Activated B cell treated with CpG ODN at 0.5 μM for 24 hours (primary cell): ENCODE measurements at places on chromosomes 5 and 9.
A peak's percentile ranks its signal among the peaks of the same experiment; 100 is the strongest.

DNA sequence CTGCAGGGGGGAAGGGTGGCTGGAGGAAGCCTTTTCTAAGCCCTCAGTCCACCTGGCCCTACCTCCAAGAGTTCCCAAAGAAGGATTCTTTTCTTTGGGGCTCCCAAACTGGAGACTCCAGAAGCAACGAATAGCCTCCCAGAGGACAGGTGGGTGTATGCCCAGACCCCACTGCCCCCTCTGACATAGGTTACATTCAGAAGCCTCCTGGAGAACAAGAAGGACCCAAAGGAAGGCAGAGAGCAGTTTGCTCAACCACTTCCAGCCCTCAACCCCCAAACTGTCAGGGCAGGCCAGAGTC, 10.3 kb downstream of the HK3 start:
- peaks cover 9% of the 10 kb centered on the region for H3K27me3 ChIP-seq
- no peaks in the 10 kb centered on the region for H3K4me1 ChIP-seq
- no peak overlapping the region for H3K4me3 ChIP-seq
- DNase-seq, result no peak
- no peaks in the 10 kb centered on the region for H3K36me3 ChIP-seq

- no peak for DNase-seq
- no peak overlapping the region for H3K4me3 ChIP-seq
- H3K27me3 ChIP-seq, result no peaks in the 10 kb centered on the region
- no peaks in the 10 kb centered on the region for H3K4me1 ChIP-seq
Measured at GRCh38 chr9:105178076-105178475, 66.4 kb upstream of the SLC44A1 start.

DNA sequence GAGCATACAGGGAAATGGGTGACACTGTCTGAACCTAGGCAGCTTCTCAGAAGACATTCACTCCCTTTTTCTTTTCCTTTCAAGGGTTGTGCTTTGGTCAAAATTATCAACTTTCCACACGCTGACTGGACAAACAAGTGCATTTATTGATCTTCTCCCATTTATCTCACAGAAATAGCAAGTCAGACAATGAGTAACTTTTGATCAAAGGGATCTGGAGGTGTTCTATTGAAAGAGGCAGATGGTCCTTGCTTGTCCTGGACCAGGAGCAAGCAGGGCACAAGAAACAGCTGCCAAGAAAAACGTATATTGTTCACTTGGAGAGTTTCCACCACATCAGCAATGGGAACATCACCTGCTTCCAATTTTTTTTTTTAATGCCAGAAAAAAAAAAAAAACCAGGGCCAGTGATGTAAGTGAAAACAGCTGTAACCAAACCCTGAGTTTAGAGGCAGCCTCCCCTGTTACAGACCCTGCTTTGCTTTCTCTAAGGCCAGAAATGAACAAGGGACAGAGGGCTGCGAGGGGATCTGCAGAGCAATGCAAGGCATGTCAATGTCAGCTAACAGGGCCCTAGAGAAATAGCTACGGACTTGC, 79.8 kb downstream of the NIPSNAP3B start:
- no peak overlapping the region for H3K27ac ChIP-seq
- H3K27me3 ChIP-seq, result no peaks in the 10 kb centered on the region
- H3K4me1 ChIP-seq, result no peaks in the 10 kb centered on the region
- peaks cover 68% of the 10 kb centered on the region for H3K36me3 ChIP-seq
- H3K4me3 ChIP-seq, result no peak overlapping the region

- no peaks in the 10 kb centered on the region for H3K36me3 ChIP-seq
- no peak overlapping the region for H3K4me3 ChIP-seq
- no peak for DNase-seq
- H3K4me1 ChIP-seq, result peaks cover 10% of the 10 kb centered on the region
- peaks cover 15% of the 10 kb centered on the region for H3K27me3 ChIP-seq
Measured at GRCh38 chr5:142716963-142717362, 31.1 kb upstream of the FGF1 start.

GRCh38 chr5:91331705-91332104, 51.4 kb downstream of the ARRDC3 start:
- H3K36me3 ChIP-seq, result no peaks in the 10 kb centered on the region
- no peak overlapping the region for H3K27ac ChIP-seq
- no peak for DNase-seq
- no peaks in the 10 kb centered on the region for H3K4me1 ChIP-seq
- no peak overlapping the region for H3K4me3 ChIP-seq

DNA sequence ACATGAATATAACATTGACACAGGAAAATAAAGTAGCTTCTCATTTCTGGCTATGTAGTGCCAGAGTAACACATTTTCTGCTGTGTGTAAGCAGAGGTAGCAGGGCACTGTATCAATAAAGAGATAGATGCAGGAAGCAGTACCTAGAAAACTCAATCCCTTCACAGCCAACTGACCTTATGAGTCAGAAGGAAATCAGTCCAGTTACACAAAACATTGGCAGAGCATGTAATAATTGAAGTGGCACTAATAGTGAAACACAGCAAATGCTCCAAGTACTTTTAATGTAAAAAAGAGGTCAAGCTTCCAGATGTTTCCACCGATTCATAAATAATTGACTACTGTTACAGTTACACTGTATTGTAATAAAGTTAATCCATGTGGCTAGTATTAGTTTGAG, 706.6 kb downstream of the EFNA5 start:
- no peaks in the 10 kb centered on the region for H3K4me1 ChIP-seq
- no peak for DNase-seq
- H3K36me3 ChIP-seq, result no peaks in the 10 kb centered on the region
- no peak overlapping the region for H3K27ac ChIP-seq
- H3K27me3 ChIP-seq, result no peaks in the 10 kb centered on the region

GRCh38 chr5:83724935-83725334, 4.3 kb upstream of the HAPLN1 start:
- H3K27ac ChIP-seq, result no peak overlapping the region
- H3K36me3 ChIP-seq, result no peaks in the 10 kb centered on the region
- H3K4me1 ChIP-seq, result peaks cover 13% of the 10 kb centered on the region
- no peak for DNase-seq
- peaks cover 30% of the 10 kb centered on the region for H3K27me3 ChIP-seq

- H3K27me3 ChIP-seq, result no peaks in the 10 kb centered on the region
- DNase-seq, result peak; percentile 48
- peak within 1 kb of the TSS; percentile 85 for H3K27ac ChIP-seq
- H3K4me3 ChIP-seq, result peak within 1 kb of the TSS; percentile 91
Measured at GRCh38 chr9:137550231-137550621, at the start of gene PNPLA7. TSS of gene PNPLA7 (minus strand) at chr9:137550402. CDS start at chr9:137550197, 205 bp downstream.

DNA sequence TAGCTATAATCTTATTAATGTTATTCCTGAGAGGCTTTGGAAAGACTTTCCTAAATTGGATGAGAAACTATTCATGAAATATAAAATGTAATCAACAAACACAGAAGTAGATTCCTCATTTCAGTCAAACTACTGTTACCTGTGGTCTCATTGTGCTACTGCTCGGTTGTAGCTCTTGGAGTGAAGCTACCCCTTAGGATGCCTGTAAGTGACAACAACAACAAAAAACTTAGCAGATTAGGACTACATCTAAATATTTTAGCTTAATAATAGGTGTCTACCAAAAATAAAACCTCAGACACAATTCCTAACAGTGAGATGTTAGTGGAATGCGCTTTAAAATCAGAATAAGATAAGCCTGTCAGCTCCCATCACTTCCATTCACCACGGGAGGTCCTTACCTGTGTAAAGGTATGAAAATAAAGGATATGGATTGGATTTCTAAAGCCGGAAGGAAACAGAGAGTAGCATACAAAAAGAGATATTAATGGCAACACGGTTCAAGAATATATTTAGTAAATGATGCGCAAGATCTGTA, 369.2 kb downstream of the OSTF1 start:
- no peaks in the 10 kb centered on the region for H3K36me3 ChIP-seq
- no peaks in the 10 kb centered on the region for H3K27me3 ChIP-seq
- H3K4me1 ChIP-seq, result peaks cover 9% of the 10 kb centered on the region
- DNase-seq, result no peak

- DNase-seq, result no peak
- H3K36me3 ChIP-seq, result no peaks in the 10 kb centered on the region
- H3K4me3 ChIP-seq, result no peak overlapping the region
- H3K27ac ChIP-seq, result no peak overlapping the region
- H3K27me3 ChIP-seq, result no peaks in the 10 kb centered on the region
Measured at GRCh38 chr5:143515829-143516228, 112.3 kb upstream of the NR3C1 start.

DNA sequence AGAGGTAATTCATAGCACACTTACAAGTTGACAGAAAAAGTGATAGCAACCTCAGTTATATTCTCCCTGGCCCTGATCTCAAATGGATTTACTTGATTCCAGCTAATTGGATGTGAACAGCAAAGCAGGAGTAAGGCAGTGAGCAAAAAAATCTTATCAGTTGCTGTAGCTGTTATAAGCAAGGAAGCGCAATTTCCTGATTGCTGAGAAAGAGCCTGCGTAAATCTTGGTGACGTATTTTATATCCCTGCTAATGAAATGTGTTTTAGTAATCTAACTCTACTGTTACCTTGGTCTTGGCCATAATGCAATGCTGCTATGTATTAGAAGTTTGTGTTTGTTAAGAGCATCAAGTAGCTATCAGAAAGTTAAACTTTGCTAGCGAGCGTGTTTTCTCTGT, 661.2 kb upstream of the SEMA6A start:
- no peaks in the 10 kb centered on the region for H3K27me3 ChIP-seq
- H3K36me3 ChIP-seq, result no peaks in the 10 kb centered on the region
- H3K4me1 ChIP-seq, result no peaks in the 10 kb centered on the region

DNA sequence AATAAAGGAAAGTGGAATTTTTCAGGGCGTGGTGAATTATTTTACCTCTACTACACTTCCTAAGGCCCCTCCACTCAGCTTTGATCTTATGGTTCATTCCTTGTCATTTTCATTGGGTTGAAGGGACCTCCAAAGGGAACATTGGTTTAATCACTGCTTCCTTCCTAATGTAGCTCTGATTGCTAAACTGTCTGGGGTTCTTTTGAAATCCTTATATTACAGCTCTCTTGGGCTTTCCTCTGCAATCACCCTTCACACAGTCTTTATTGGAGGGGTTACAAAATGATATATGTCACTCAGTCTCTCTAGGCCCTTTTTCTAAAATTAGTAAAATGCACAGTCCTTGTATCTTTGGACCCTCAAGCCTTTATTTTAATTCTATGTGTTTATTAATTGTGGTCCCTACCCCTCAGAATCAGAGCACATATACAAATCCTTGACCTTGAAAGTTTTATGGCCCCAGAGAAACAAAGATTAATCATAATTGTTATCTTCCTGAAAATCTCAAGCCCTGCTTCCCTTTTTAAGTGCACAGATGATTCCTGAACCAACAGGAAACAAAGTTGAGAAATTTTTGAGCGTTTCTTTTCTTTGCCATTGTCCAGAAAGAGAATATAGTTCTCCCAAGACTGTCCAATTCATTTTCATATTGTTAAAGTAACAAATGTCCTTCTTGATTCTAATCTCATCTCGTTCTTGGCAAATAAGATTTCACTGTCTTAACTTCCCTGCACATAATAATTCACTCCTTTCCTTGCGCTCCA, 330.0 kb downstream of the ARRDC3 start:
- no peak overlapping the region for H3K4me3 ChIP-seq
- H3K36me3 ChIP-seq, result no peaks in the 10 kb centered on the region
- H3K27me3 ChIP-seq, result peaks cover 7% of the 10 kb centered on the region
- H3K4me1 ChIP-seq, result no peaks in the 10 kb centered on the region
- H3K27ac ChIP-seq, result no peak overlapping the region

DNA sequence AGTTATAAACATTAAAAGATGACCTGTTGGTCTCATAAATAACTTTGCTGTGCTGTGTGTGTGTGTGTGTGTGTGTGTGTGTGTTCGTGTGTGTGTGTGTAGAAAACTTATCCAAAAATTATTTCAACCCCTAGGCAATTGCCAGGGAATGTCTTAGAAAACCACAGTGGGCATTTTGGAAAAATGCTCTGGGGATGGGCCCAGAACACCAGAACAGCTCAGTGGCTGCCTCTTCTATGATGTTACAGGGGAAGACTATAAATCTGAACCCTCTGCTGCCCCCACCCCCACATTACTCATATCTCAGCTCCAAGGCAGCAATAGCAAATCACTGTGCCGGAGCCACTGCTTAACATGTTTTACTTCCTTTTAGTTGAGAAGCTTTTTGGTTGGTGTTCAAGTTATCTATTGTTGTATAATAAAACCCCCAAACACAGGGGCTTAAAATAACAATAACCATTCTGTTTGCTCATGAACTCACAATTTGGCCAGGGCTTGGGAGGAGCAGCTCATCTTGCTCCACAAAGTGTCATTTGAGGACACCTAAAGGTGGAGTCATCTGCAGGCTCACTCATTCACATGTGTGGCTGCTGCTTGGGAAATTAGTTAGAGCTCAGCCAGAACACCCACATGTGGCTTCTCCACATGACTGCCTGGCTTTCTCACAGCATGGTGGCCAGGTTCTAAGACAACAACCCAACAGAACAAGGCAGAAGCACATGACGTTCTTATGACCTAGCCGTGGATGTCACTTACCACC, 40.4 kb downstream of the ACTBL2 start:
- no peak for DNase-seq
- H3K27me3 ChIP-seq, result peaks cover 21% of the 10 kb centered on the region
- no peak overlapping the region for H3K27ac ChIP-seq
- H3K4me1 ChIP-seq, result peaks cover 12% of the 10 kb centered on the region
- no peak overlapping the region for H3K4me3 ChIP-seq
- H3K36me3 ChIP-seq, result no peaks in the 10 kb centered on the region

- no peaks in the 10 kb centered on the region for H3K36me3 ChIP-seq
- no peak overlapping the region for H3K4me3 ChIP-seq
- no peak for DNase-seq
- no peaks in the 10 kb centered on the region for H3K4me1 ChIP-seq
- H3K27ac ChIP-seq, result no peak overlapping the region
Measured at GRCh38 chr5:135551593-135552447, 16.1 kb upstream of the NEUROG1 start.

DNA sequence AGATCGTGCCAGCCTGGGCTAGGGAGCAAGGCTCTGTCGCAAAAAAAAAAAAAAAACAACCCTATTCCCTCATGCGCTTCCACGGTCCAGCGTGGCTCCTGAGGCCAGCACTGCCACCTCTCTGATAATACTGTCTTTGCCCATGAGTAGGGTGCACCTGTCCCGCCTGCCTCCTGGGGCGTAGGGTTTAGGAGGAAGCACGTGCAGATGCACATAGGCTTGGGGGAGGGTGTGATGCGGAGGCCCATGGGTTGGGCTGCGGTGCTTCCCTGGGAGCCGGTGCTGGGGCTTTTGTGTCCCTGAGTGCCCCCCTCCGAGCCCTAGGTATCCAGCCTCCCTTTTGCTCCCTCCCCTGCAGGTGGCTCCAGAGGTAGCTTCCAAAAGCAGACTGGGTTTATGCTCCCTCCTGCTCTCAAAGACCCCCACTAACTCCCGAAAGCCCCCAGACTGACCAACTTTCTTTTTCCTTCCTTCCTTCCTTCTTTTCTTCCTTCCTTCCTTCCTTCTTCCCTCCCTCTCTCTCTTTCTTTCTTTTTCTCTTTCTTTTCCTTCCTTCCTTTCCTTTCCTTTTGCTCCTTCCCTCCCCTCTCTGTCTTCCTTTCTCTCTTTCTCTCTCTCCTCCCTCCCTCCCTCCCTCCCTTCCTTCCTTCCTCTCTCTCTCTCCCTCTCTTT, 12.8 kb downstream of the FGFR4 start:
- no peak overlapping the region for H3K4me3 ChIP-seq
- peaks cover 1% of the 10 kb centered on the region for H3K4me1 ChIP-seq
- H3K36me3 ChIP-seq, result no peaks in the 10 kb centered on the region
- peaks cover 10% of the 10 kb centered on the region for H3K27me3 ChIP-seq
- DNase-seq, result no peak
